Myometrial cell (primary cell): ENCODE measurements at places on chromosomes 2 and 18. TPM values are rescaled to one million over a fixed set of nuclear protein-coding genes. Genes with fewer than 3 reads are reported as not detected.

The LHCGR gene
- not detected in 2 replicates for total RNA-seq

The ANKRD36C gene
- 0.86 and 4.8 TPM in 2 replicates for total RNA-seq

The CYP27C1 gene
- total RNA-seq: not detected in 2 replicates

The CPO gene
- not detected in 2 replicates for total RNA-seq

The G6PC2 gene
- not detected in 2 replicates for total RNA-seq

The CAD gene
- 41.5 and 65.4 TPM in 2 replicates for total RNA-seq
